A375 (cell line): ENCODE measurements at places on chromosomes 3 and 15. TPM values are rescaled to one million over a fixed set of nuclear protein-coding genes. Genes with fewer than 3 reads are reported as not detected.

OSTN gene
- not detected in 2 replicates for total RNA-seq

GPR156 gene
- total RNA-seq: 0.37 and 0.83 TPM in 2 replicates

FBXO40 gene
- not detected in 2 replicates for total RNA-seq

HYKK gene
- total RNA-seq: 0.98 and 3.7 TPM in 2 replicates

PPP1R2 gene
- total RNA-seq: 62.1 and 80.3 TPM in 2 replicates

PROS1 gene
- total RNA-seq: 6.0 and 6.6 TPM in 2 replicates

DZIP3 gene
- 7.2 and 9.0 TPM in 2 replicates for total RNA-seq

ACAN gene
- 0.29 and 1.5 TPM in 2 replicates for total RNA-seq

FES gene
- total RNA-seq: 0.11 and 0.85 TPM in 2 replicates

CORO2B gene
- total RNA-seq: 9.2 and 10.9 TPM in 2 replicates

DUOX2 gene
- total RNA-seq: 0.08 TPM in 1 of 2 replicates, not detected in the other

UBR1 gene
- 31.7 and 32.2 TPM in 2 replicates for total RNA-seq

FETUB gene
- not detected in 2 replicates for total RNA-seq

HRG gene
- total RNA-seq: not detected in 2 replicates

SLC6A1 gene
- total RNA-seq: not detected in 2 replicates

SOX14 gene
- not detected in 2 replicates for total RNA-seq

EFCAB12 gene
- 0.08 and 0.16 TPM in 2 replicates for total RNA-seq

CLRN1 gene
- total RNA-seq: not detected in 2 replicates

SLC51B gene
- not detected in 2 replicates for total RNA-seq

CPA3 gene
- total RNA-seq: not detected in 2 replicates

CP gene
- total RNA-seq: not detected in 2 replicates

DAG1 gene
- 112 and 115 TPM in 2 replicates for total RNA-seq

HACD3 gene
- total RNA-seq: 71.4 and 72.0 TPM in 2 replicates

ECE2 gene
- not detected in 2 replicates for total RNA-seq

PLAAT1 gene
- 1.2 and 1.5 TPM in 2 replicates for total RNA-seq

IL17RE gene
- 0.15 and 0.24 TPM in 2 replicates for total RNA-seq

IQCF5 gene
- total RNA-seq: not detected in 2 replicates

IL17RD gene
- total RNA-seq: 2.0 TPM in 2 replicates

ERC2 gene
- total RNA-seq: 0.53 and 0.61 TPM in 2 replicates

LARP6 gene
- total RNA-seq: 122 and 163 TPM in 2 replicates

MORC1 gene
- not detected in 2 replicates for total RNA-seq

RBM15B gene
- total RNA-seq: 29.4 and 32.5 TPM in 2 replicates

SELENOS gene
- 62.1 and 71.5 TPM in 2 replicates for total RNA-seq

ROBO1 gene
- total RNA-seq: 68.6 and 75.4 TPM in 2 replicates

TTLL13 gene
- 0.19 TPM in 1 of 2 replicates, not detected in the other for total RNA-seq

NRG4 gene
- not detected in 2 replicates for total RNA-seq

DOCK3 gene
- 0.21 and 0.26 TPM in 2 replicates for total RNA-seq

RAP2B gene
- 8.1 and 8.4 TPM in 2 replicates for total RNA-seq

KBTBD13 gene
- total RNA-seq: not detected in 2 replicates

HDC gene
- not detected in 2 replicates for total RNA-seq

GOLGA6L7 gene
- total RNA-seq: not detected in 2 replicates

RASL12 gene
- 0.29 and 0.60 TPM in 2 replicates for total RNA-seq

FGD5 gene
- not detected in 2 replicates for total RNA-seq

C3orf22 gene
- not detected in 2 replicates for total RNA-seq

COL6A6 gene
- total RNA-seq: not detected in 2 replicates

ISG20 gene
- total RNA-seq: 383 and 409 TPM in 2 replicates

NUDT16 gene
- total RNA-seq: 12.1 and 12.2 TPM in 2 replicates

RTP3 gene
- total RNA-seq: 0.08 TPM in 1 of 2 replicates, not detected in the other

PP2D1 gene
- not detected in 2 replicates for total RNA-seq

THAP10 gene
- 2.2 and 3.7 TPM in 2 replicates for total RNA-seq

AGTR1 gene
- 0.27 TPM in 1 of 2 replicates, not detected in the other for total RNA-seq

DPPA4 gene
- total RNA-seq: not detected in 2 replicates

SLC25A20 gene
- 14.3 and 19.3 TPM in 2 replicates for total RNA-seq

CKMT1B gene
- 1.3 TPM in 1 of 2 replicates, not detected in the other for total RNA-seq

SEMA6D gene
- 0.60 and 0.64 TPM in 2 replicates for total RNA-seq

ZBTB47 gene
- 15.3 and 15.7 TPM in 2 replicates for total RNA-seq

HACD2 gene
- total RNA-seq: 12.3 and 14.3 TPM in 2 replicates

ETFA gene
- total RNA-seq: 176 and 189 TPM in 2 replicates

ALDH1A2 gene
- total RNA-seq: not detected in 2 replicates
